ENCODE measurements at places on chromosomes 7 and 10.
A peak's percentile ranks its signal among the peaks of the same experiment; 100 is the strongest.

DNA sequence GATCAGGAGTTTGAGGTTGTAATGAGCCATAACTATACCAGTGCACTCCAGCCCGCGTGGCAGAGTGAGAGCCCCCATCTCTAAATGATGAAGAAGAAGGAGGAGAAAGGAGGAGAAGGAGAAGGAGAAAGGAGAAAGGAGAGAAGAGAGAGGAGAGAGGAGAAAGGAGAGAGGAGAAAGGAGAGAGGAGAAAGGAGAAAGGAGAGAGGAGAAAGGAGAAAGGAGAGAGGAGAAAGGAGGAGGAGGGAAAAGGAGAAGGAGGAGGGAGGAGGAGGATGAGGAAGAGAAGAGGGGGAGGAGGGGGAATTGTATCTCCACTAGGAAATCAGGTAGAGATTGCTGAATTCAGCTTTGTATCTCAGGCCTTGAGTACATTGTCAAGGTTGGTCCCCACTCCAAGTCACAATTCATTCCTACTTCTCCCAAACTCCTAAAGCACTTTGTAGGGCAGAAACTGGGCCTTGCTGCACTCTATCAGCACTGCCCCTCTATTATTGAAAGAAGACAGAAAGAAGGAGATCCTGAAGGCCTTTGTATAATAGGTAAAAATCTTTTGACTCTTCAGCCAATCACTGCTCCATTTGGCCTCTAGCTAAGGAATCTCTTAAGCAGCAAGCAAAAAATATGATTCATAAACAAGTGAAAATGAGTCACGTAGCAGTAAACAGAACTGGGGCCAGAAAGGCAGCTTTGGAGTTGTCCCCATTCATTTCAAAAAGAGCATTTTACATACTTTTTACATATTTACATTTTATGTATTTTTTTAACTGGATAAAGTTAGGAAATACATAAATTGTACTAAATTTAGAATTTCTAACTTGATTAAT lies 178.0 kb downstream of the IMMP2L start:
- DNase-seq, result no peak

GRCh38 chr7:11616466-11616865 lies 215.5 kb downstream of the THSD7A start:
- no peak for DNase-seq

GRCh38 chr7:84077336-84077735 lies 117.3 kb downstream of the SEMA3A start:
- DNase-seq, result no peak

- no peak for DNase-seq
These were observed 57.5 kb downstream of the COL17A1 start for GRCh38 chr10:104028146-104028545.

DNA sequence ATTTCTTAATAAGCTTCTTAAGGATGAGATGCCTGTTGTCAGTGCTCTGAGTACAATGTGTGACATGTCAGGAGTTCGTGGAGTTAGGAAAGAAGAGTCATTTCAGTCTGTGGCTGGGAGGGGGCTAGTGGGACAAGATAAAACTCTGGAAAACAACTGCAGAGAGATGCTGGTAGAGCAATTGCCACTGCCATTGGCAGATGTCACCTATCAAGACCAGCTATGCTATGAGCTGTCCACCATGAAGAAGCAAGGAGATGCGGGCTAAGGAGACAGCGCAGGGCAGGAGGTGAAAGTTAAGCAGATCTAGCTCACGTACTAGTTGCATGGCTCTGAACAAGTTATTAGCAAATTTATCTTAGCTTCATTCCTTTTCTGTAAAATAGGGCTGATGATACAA lies 756.7 kb downstream of the KCNMA1 start:
- no peak for DNase-seq

DNA sequence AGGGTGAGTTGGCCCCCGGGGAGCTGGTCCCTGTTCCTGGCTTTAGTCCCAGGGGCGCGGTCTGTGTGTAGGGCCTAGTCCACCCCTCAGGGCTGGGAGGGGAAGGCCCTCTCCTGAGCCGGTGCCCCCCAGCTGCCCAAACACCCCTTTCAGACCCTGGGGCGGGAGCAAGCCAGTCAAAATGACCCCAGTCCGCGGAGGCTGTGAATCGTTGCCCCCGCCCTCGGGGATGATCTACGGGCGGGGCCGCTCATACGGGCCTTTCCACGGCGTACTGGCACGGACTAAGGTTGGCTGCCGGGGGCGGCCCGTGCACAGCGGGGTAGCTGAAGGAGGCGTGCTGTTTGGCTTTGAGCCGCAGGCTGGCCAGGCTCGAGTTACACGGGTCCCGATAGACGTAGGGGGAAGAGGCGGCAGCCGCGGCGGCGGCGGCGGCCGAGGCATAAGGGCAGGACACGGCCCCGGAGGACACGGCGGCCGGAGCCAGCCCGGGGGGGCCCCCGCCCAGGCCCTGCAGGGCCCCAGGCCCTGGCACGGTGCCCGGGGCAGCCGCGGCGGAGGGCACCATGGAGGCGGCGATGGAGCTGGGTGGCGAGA lies 4.3 kb downstream of the ELOVL3 start:
- DNase-seq, result no peak

- no peak for DNase-seq
These were observed 119.1 kb downstream of the NKX6-2 start for GRCh38 chr10:132666705-132667341.

DNA sequence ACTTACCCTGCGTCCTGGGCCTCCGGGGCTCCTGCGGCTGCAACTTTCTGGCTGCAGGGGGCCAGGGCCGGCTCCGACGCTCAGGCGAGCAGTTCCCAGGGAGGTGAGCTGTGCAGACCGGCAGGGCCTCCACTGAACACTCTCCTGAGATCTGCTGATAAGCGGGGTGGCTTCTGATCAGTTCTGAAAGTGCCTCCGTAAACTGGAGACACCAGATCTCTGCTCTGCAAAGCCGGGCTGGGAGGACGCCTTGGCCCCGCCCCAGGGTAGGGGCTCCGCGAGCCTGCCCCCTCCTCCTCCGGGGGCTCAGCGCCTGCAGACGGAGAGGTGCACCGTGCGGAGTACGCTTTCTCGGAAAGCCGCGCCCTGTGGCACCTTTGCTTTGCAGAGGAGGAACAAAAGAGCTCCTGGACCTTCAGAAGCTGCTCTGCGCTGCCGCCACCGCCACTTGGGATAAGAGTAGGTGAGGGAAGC lies 141.3 kb upstream of the VKORC1L1 start:
- DNase-seq, result no peak

- DNase-seq, result no peak
These were observed 438 bp downstream of the ARID5B start for GRCh38 chr10:61901829-61902444.

GRCh38 chr7:139823959-139824521 lies 5.0 kb upstream of the TBXAS1 start:
- no peak for DNase-seq

- no peak for DNase-seq
These were observed 2.0 kb upstream of the PCOLCE start for GRCh38 chr7:100599911-100600729.

GRCh38 chr10:77614778-77615625 lies 22.6 kb downstream of the KCNMA1 start:
- DNase-seq, result no peak

DNA sequence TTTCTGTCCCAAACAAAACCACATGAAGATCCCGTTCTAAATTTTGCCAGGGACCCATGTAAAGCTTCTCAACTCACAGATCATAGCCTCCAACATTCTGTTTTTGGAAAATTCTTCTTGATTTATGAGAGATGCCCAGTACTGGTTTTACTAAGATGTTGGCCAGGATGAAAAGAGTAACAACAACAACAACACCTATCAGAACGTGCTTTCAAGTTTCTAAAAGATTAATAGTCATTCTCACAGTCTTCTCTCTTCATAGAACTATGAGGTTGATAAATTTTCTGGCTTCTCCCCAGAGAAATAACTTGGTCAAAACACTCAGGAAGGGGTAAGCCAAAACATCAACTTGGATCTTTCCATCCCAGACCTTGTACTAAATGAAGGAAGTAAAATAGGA lies 567.5 kb upstream of the IGFBP3 start:
- DNase-seq, result no peak

DNA sequence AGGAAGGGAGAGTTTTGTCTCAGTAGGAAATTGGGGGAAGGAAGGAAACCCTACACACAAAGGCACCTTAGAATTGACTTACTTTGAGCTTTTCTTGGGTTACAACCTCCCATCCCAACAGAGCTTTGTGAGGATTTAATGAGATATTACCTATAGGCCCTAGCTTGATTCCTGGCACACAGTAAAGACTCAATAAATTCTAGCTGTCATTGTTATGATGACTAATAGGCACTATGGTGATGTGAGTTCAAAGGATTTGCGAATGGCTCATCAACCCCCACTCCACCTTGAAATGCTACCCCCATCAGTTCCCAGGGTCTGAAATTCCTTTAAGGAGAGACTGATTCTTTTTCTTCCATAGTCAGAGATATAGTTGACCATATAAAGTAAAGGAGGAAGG lies 67.9 kb upstream of the SMNDC1 start:
- no peak for DNase-seq

DNA sequence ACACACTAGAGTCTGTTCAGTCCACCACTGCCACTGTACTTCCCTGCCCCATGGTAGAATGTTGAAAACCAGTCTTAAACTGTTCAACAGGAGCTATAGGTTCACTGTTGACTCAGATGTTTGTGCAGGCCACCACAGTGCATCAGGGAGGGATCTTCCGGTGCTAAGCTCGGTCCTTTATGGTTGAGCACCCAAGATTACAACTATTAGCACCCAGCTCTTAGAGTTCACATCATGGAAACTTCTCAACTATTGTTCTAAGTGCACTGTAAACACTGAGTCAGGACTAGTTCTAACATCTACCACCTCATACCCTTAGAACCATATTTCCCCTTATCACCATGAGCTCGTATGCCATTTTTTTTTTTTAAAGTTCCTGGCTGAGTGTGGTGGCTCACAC lies 97.1 kb upstream of the MXI1 start:
- DNase-seq, result no peak

GRCh38 chr7:34277016-34277802 lies 371.9 kb downstream of the BMPER start:
- DNase-seq, result no peak

- DNase-seq, result no peak
These were observed 66.7 kb downstream of the AKR1E2 start for GRCh38 chr10:4892681-4893080.

DNA sequence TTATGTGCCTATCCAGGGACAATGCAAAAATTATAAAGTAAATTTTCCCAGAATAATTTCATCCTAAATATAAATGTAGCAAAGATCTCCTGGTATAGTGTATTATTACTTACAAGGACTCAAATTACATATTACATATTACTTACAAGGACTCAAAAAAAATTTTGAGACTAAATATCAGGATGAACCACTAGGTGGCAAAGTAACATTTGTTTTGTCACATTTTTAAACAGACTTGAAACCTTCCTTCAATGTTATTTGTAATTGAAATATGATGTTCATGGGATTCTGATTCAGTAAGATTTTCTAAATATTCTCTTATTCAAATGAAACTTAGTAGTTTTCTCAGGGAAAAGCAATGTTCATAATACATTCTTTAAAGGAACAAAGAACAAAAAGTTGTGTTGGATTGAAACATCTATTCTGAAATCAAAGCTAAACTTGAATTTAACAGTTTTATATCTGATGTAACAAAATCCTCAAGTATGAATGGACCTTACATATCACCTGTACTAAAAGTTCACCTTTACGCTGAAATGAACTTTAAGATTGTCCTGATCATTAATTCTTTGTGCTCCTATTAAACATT lies 74.3 kb upstream of the GNAI1 start:
- DNase-seq, result peak; percentile 51

GRCh38 chr10:31554556-31554955 lies 235.5 kb downstream of the ZEB1 start:
- DNase-seq, result peak; percentile 5

GRCh38 chr10:3873728-3874461 lies 88.9 kb upstream of the KLF6 start:
- no peak for DNase-seq

DNA sequence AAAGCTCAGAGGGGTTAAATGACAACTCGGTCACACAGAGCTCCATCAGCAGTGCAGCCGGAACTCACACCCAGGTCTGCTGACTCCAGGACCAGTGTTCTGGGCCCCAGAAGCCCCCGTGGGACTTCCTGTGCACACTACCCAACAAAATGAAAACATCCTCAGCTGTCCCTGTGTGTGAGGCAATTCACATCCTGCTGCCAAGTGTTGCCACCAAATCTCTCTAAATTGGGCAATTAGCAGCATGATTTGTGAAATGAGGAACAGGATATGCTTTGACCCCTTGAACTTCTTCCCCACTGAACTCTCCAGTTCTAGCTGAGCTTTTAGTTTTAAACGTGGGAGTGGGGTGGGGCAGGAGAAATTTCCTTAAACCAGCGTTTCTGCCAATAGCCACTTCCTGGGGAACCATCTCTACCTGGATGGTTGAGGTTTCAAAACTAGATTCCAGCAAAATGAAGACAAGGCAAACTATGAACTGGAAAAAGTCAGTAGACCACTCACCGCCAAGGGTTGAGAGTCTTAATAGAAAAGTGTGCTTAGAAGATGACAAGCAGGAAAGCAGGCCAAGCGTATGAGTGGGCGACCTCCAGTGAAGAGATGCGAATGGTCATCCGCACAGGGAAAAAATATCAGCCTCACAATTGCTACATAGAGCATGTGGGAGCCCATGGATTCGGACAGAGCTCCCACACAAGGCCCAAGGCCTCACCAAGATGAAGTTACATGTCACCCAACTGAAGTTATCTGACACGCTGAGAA lies 51.9 kb upstream of the CHST15 start:
- no peak for DNase-seq

GRCh38 chr7:28955718-28956607 lies 2.2 kb downstream of the TRIL start:
- DNase-seq, result no peak

GRCh38 chr7:155764438-155764793 lies 47.8 kb downstream of the SHH start:
- no peak for DNase-seq

DNA sequence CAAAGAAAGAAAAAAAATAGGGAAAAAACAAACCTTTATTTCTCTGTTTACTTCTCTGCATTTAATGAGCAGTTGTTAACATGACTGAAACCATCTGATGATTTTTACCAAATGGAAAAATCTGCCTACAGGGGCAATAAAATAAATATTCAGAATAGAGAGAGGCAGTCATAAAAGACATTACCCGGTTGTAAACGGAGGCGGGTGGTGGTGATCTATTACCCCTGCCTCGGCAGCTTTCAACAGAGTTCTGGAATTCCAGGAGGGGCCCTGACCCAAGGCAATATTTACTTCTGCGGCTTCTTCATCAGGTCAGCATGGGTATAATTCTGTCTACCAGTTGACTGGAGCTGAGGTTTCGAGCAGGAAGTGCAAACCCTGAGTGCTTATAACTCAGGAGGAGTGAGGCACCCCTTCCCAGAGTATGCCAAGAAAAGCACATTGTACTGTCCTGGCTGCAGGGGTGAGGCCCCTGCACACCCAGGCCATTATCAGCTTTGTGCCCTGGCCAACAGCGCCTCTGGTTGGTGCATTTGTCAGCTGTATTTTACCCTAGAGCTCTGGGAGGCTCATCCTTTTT lies 8.2 kb upstream of the CXCL12 start:
- DNase-seq, result no peak

- no peak for DNase-seq
These were observed 242.4 kb upstream of the GLI3 start for GRCh38 chr7:42479452-42479815.

Measured in brain pericyte (primary cell).